ENCODE measurements at places on chromosomes 11 and 22.

DNA sequence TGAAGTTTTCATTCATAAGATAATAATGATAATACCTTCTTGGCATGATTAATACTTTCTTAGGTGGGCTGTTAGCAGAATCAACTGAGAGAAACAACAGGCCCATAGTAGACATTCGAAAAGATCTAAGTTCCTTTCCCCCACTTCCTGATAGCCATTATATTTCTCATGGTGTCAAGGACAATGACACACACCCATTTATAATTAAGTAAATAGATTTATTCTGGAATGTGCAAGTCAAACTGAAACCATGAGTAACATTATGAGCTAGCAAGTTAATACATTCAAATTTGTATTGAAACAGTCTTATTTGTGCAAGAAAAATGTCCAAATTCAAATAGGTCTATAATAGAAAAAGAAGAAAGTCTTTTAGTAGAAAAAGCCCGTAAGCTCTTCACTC lies 301.1 kb downstream of the GUCY1A2 start:
- DNase-seq = no peak

DNA sequence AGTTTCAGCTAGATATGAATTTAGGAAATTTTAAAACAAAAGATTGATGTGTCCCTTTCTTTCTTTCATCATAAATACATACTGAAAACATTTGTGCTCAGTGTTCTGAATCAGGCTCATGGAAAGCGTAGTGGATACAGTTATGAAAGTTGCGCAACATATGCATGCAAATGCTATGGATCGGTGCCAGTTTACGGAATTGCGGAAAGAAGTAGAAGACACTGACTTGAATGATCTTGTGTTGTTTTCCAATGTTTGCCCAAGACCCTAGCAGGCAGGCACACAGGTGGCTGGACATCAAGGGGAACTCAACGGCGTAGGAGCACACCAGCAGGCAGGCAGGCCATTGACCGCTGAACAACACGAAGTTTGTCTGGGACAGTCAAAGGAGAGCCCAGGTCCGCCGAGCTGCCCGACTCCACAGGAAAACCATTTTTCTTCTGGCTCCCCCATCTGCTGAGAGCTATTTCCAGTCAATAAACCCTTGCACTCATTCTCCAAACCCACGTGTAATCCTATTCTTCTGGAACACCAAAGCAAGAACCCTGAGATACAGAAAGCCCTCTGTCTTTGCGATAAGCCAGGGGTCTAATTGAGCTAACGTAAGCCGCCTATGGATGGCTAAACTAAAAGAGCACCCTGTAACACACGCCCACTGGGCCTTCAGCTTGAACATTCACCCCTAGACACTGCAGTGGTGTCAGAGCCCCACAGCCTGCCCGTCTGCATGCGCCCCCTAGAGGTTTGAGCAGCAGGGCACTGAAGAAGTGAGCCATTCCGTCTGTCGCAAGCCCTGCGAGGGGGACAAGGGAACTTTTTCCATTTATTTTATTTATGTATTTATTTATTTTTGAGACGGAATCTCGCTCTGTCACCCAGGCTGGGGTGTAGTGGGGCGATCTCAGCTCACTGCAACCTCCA lies 7.4 kb upstream of the BIRC3 start:
- no peak for DNase-seq

DNA sequence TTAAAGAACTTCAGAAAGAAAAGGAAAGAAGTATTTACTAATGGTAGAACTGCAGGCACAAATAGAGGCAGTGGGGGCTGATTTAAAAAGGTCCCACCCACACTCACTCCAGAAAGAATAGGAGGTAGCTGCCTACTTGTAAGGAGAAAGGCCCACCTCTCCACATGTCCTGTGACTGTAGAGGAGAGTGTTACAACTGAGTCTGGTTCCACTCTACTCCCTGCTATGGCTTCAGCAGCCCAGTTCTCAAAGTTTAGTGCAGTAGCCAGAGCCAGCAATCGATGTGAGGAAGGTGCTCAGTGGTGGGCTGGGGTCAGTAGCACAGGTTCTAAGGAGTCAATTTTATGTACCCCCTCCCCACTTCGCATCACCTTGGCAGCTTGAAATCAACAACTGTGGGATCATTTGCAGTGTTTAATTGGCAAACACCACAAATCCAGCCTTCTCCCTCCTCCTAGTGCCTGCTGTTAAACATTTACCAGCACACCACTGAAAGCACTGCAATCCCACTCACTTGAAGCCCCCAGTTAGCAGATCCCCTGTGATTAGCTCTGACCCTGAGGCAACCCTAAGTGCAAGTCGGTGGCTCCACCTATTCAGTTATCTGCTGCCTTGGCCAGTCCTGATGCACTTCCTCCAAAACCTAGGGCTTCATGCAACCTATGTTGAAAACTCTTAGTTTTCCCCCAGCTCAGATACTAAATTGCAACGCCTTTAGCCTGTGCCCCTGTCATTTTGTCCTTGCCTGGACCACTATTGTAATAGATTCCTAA lies 146.6 kb downstream of the BBOX1 start:
- no peak for DNase-seq

GRCh38 chr11:125064070-125064469 lies 965 bp downstream of the SLC37A2 start:
- DNase-seq = no peak

- no peak for DNase-seq
Measured at GRCh38 chr11:22728600-22729389, 62.4 kb downstream of the GAS2 start.

DNA sequence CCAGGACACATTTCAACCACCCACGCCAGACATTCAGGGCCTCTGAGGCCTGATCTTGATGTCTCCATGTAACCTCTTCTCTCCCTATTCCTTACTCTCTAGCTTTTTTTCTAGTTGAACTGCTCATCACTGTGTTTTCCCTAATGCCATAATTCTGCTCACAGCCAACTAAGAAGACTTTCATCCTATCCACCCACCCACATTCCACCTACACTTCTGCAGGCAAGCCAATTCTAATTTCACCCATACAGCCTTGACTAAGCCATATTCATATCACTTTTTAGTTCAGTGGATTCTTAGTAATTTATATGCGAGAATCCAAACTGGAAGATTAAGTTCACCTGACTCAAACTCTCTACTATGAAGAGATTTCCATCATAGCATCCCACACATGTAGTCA lies 394.4 kb downstream of the INSC start:
- DNase-seq = no peak
